ENCODE measurements at places on chromosomes 4 and X. TPM values are rescaled to one million over a fixed set of nuclear protein-coding genes. Genes with fewer than 3 reads are reported as not detected.

ITGB1BP2 gene
- polyA plus RNA-seq: 26.8 TPM

MAGEA6 gene
- polyA plus RNA-seq: not detected

- no peak for DNase-seq
Measured at GRCh38 chrX:10929747-10930146, 181.4 kb upstream of the HCCS start.

DNA sequence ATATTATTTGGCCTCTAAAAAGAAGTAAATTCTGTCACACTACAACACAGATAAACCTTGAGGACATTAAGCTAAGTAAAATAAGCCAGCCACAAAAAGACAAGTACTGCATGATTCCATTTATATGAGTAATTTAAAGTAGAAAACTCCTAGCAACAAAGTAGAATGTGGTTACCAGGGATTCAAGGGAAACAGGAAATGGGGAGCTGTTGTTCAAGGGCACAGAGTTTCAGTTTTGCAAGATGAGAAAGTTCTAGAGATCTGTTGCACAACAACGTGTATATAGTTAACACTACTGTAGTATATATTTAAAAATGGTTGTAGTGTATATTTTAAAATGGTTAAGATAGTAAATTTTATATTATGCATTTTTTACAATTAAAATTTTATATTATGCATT, 25.4 kb downstream of the SEC31A start:
- DNase-seq: no peak

- no peak for DNase-seq
Measured at GRCh38 chrX:154365997-154366665, 8.3 kb downstream of the FLNA start.

- no peak for DNase-seq
Measured at GRCh38 chr4:187606581-187606980, 389.0 kb upstream of the ZFP42 start.
